ENCODE measurements at places on chromosomes 6 and 20. TPM values are rescaled to one million over a fixed set of nuclear protein-coding genes. Genes with fewer than 3 reads are reported as not detected.

DNA sequence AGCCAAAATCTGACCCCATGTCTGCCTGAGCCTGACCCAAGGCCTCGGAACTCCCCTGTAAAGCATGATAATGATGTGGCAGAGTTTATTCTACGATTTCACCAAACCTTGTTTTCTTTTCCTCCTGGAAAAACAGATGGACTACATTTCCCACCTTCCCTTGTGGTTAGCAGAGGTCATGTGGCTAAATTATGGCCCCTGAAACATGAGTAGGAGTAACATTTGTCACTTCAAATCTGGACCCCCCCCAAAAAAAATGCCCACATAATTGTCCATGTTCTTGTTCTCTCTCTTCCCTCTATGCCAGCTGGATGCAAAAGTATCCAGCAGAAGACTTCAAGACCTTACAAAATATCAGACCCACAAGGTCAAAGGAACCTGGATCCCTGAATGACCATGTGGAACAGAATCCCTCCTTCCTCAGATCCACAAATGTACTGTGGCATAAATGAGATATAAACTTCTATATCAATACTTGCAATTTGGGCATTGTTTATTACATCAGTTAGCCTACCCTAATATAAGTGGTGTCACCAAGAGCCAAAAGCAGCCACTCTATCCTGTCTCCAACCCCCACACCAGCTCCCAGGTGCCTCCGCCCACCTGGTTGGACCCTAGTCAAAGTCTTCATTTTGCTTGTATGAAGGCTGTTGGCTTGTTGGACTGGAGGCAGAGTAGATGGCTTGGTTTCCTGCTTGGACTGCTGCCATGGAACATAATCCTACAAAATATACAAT is 1.4 kb downstream of the C20orf96 start:
- H3K4me3 ChIP-seq = no peak overlapping the region
- DNase-seq = peak; percentile 45
- no peaks in the 10 kb centered on the region for H3K27me3 ChIP-seq
- no peaks in the 10 kb centered on the region for H3K36me3 ChIP-seq
- no peak overlapping the region for H3K27ac ChIP-seq

GRCh38 chr6:159819098-159819497 is 19.0 kb downstream of the PNLDC1 start:
- peaks cover 2% of the 10 kb centered on the region for H3K4me1 ChIP-seq
- no peaks in the 10 kb centered on the region for H3K27me3 ChIP-seq
- peaks cover 4% of the 10 kb centered on the region for H3K36me3 ChIP-seq
- DNase-seq = no peak
- no peak overlapping the region for H3K27ac ChIP-seq

DNA sequence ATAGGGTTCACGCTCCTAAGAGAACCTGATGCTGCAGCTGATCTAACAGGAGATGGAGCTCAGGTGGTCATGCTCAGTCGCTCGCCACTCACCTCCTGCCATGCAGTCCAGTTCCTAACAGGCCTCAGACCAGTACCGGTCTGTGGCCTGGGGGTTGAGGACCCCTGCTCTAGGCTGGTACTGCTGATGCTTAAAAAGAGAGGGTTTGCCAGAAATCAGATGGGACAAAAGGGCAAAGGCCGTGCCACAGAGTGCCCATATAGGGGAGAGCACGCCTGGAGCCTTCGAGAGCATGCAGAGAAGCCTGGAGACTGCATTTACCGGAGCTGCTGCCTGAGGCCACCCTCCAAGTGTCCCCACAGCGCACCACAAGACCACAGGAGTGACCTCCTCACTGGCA is 75.5 kb downstream of the PTPN1 start:
- no peak for DNase-seq
- peaks cover 71% of the 10 kb centered on the region for H3K36me3 ChIP-seq
- H3K27ac ChIP-seq = no peak overlapping the region
- no peaks in the 10 kb centered on the region for H3K27me3 ChIP-seq
- no peaks in the 10 kb centered on the region for H3K4me1 ChIP-seq

- no peaks in the 10 kb centered on the region for H3K36me3 ChIP-seq
- no peak for DNase-seq
- H3K4me1 ChIP-seq = peaks cover 4% of the 10 kb centered on the region
- no peaks in the 10 kb centered on the region for H3K27me3 ChIP-seq
- H3K27ac ChIP-seq = no peak overlapping the region
Observed at GRCh38 chr6:80329496-80329895, 223.0 kb downstream of the BCKDHB start.

GRCh38 chr20:7291946-7292345 is 524.5 kb downstream of the BMP2 start:
- DNase-seq = no peak
- H3K27me3 ChIP-seq = no peaks in the 10 kb centered on the region
- H3K4me1 ChIP-seq = no peaks in the 10 kb centered on the region
- no peaks in the 10 kb centered on the region for H3K36me3 ChIP-seq
- no peak overlapping the region for H3K4me3 ChIP-seq

GRCh38 chr20:21862259-21862946 is 156.9 kb downstream of the PAX1 start:
- H3K4me3 ChIP-seq = no peak overlapping the region
- no peaks in the 10 kb centered on the region for H3K36me3 ChIP-seq
- H3K27me3 ChIP-seq = no peaks in the 10 kb centered on the region
- peaks cover 2% of the 10 kb centered on the region for H3K4me1 ChIP-seq

- no peaks in the 10 kb centered on the region for H3K27me3 ChIP-seq
- no peaks in the 10 kb centered on the region for H3K36me3 ChIP-seq
- no peak for DNase-seq
- no peaks in the 10 kb centered on the region for H3K4me1 ChIP-seq
Observed at GRCh38 chr6:135163440-135163738, 17.7 kb upstream of the MYB start.

DNA sequence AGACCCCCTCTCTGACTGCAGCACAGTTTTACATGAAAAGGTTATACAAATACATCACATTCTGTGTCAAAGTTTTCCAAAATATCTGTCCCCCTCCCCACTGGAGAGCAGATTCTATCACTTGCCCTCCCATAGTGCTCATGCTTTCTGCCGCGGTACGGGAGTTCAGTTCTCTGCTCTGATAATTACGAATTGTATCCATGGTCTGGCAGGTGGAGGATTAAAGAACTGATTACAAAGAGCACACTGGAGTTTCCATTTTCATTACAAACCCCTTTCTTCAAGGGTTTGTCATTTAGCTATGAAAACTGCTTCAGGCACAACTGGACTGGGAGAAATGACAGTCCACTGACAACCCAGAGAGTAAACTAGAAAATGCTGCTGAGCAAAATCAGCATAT is 166.0 kb downstream of the PDSS2 start:
- H3K27me3 ChIP-seq = no peaks in the 10 kb centered on the region
- no peak for DNase-seq
- peaks cover 7% of the 10 kb centered on the region for H3K4me1 ChIP-seq
- H3K36me3 ChIP-seq = no peaks in the 10 kb centered on the region
- no peak overlapping the region for H3K27ac ChIP-seq

- H3K4me1 ChIP-seq = peaks cover 18% of the 10 kb centered on the region
- H3K36me3 ChIP-seq = no peaks in the 10 kb centered on the region
- no peak overlapping the region for H3K27ac ChIP-seq
- H3K4me3 ChIP-seq = no peak overlapping the region
- H3K27me3 ChIP-seq = no peaks in the 10 kb centered on the region
Observed at GRCh38 chr6:6932968-6933367, 174.8 kb upstream of the RREB1 start.

DNA sequence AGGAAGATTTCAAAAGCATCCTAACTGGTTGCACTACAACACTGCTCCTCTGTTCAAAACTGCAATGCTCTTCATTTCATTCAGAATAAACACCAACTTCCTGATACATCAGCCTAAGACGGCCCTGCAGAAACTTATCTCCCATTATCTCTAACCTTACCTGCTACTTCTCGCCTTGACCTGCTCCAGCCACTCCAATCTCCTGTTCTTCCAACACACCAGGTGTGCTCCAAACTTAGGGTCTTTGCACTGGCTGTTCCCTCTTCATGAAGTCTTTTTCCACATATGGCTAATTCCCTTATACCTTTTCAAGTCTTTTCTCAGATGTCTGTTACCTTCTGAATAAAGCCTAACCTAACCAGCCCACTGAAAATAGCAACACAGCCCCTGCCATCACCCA is 32.1 kb downstream of the PHIP start:
- H3K4me1 ChIP-seq = no peaks in the 10 kb centered on the region
- peaks cover 9% of the 10 kb centered on the region for H3K36me3 ChIP-seq

DNA sequence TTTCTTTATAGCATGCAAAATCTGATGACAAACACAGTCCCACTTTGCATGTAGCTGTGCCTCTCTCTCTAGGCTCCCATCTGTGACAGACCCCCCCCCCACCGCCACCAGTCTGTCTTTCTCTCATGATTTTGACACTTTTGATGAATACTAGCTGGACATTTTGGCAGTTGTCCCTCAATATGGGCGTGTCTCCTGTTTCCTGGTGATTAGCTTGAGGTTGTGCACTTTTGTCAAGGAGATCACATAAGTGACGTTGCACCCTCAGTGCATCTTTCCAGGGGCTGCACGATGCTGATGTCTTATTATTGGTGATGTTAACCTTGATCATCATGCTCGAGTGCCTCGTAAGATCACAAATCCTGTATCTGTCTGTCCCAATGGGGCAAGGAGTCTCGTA is 155.1 kb downstream of the EYA2 start:
- no peaks in the 10 kb centered on the region for H3K4me1 ChIP-seq
- peaks cover 5% of the 10 kb centered on the region for H3K27me3 ChIP-seq
- no peaks in the 10 kb centered on the region for H3K36me3 ChIP-seq
- H3K27ac ChIP-seq = no peak overlapping the region
- no peak for DNase-seq

DNA sequence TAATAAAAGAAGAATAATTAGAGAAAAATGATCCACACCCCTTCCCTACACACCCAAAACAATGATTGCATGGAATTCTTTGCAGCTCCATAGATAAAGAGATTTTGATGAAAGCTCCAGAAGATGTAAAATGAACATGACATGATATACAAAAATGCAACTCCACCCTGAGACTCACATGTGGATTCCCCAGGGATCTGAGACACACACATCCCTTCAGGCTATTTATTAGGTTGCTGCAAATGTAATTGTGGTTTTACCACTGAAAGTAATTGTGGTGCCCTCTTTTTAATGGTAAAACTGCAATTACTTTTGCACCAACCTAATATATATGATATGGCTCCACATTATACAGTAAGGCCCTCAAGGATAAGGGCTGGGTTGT is 40.4 kb upstream of the TBC1D7 start:
- H3K27ac ChIP-seq = no peak overlapping the region
- H3K36me3 ChIP-seq = no peaks in the 10 kb centered on the region
- DNase-seq = no peak
- H3K4me3 ChIP-seq = no peak overlapping the region
- H3K27me3 ChIP-seq = no peaks in the 10 kb centered on the region

DNA sequence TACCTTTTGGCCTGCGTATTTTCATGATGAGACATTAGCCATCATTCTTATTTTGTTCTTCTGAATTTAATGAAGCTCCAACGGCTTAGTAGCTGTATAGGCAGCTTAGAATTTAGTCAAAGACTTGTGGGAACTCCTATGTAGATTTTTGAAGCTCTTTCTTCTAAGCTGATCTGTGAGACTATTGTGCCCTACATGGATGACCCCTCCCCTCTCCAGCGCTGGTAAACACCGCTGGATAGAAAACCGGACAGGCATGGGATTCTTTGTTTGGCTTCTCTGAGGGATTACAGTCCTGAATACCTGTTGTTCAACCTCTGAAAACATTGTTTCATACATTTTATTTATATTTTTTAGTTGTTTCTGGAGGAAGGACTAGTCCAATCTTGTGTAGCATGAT is 1353.4 kb downstream of the GRIK2 start:
- DNase-seq = no peak
- no peaks in the 10 kb centered on the region for H3K36me3 ChIP-seq
- no peak overlapping the region for H3K4me3 ChIP-seq
- no peaks in the 10 kb centered on the region for H3K27me3 ChIP-seq
- H3K27ac ChIP-seq = no peak overlapping the region
- H3K4me1 ChIP-seq = no peaks in the 10 kb centered on the region

GRCh38 chr6:109096208-109096607 is 901 bp downstream of the CEP57L1 start:
- peak overlapping the region; percentile 81 for H3K4me3 ChIP-seq
- peaks cover 2% of the 10 kb centered on the region for H3K36me3 ChIP-seq
- no peak for DNase-seq
- peak overlapping the region; percentile 100 for H3K27ac ChIP-seq
- H3K4me1 ChIP-seq = peaks cover 7% of the 10 kb centered on the region

- H3K27ac ChIP-seq = peak overlapping the region; percentile 31
- H3K4me1 ChIP-seq = peaks cover 2% of the 10 kb centered on the region
- H3K4me3 ChIP-seq = no peak overlapping the region
- H3K36me3 ChIP-seq = no peaks in the 10 kb centered on the region
- no peak for DNase-seq
Observed at GRCh38 chr6:142544199-142544838, 242.5 kb downstream of the ADGRG6 start.

DNA sequence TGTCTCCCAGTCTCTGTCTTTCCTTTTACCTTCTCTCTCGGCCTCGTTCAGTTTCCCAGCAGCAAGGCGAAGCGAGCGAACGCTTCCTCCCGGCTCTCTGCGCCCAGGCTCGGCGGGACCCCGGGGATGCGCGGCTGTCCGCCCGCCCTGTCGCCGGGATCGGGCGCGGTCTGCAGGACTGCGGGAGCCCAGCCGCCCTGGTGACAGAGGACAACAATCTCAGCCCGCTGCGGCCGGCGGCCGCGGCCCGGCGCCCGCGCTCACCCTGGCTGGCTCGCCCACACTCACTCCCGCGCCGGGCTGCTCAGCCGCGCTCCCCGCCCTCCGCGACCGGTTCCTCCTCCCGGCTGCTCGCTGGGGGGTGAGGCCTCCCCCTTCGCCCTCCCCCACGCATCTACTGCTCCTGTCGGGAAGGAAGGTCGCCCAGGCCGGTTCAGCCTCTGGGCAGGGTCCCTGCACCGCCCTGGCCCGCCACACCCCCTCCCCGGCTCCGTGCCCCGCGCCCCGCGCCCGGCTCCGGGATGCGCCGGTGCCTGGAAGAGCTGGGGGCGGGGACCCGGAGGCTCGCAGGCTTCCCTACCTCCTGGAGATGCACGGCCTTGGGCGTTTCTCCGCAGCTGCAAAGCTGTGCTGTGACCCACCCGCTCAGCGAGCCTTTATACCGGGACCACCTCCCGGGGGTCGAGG is 410 bp downstream of the SYNE1 start:
- no peaks in the 10 kb centered on the region for H3K36me3 ChIP-seq
- H3K4me1 ChIP-seq = peaks cover 10% of the 10 kb centered on the region
- DNase-seq = peak; percentile 37
- H3K4me3 ChIP-seq = peak overlapping the region; percentile 46
- H3K27me3 ChIP-seq = peaks cover 25% of the 10 kb centered on the region
- no peak overlapping the region for H3K27ac ChIP-seq

The SERINC3 gene
- 27.5 TPM for total RNA-seq

The CCN2 gene
- 16.0 TPM for total RNA-seq

The SEL1L2 gene
- total RNA-seq = not detected

The HTR1B gene
- total RNA-seq = 0.04 TPM

The OR2B6 gene
- total RNA-seq = 0.09 TPM

The APOBEC2 gene
- 509 TPM for total RNA-seq
